NAMALWA (cell line): ENCODE measurements at places on chromosomes 16 and 17.

DNA sequence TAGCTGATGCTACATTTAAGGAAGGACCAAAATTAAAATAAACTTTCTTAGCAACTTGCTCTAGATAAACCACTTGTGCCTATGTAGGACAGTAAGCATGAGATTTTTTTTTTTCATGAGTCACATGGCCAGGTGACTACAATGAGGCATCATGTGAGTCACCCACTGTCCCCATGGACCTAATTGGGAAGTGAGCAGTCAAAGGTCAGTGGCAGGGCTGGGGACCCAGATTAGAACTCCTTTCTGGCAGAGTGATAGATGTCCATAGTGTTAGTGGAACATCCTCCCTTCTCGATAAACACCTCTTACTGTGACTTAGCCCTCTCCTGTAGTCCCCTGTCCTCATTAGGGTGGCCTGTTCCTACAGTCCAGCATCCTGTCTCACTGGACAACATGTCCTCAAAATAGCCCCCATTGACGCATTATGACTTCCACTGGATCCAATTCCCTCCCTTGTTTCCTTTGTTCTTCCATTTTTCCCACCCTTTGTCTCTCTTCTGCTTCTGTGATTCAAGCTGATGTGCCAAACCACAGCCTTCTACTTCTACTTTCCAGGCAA, 12.4 kb downstream of the ITGB3 start:
- DNase-seq: no peak

- DNase-seq: no peak
Observed at GRCh38 chr16:74931445-74931844, 53.5 kb downstream of the WDR59 start.

- DNase-seq: no peak
Observed at GRCh38 chr17:28967221-28968135, 16.2 kb upstream of the PHF12 start.

DNA sequence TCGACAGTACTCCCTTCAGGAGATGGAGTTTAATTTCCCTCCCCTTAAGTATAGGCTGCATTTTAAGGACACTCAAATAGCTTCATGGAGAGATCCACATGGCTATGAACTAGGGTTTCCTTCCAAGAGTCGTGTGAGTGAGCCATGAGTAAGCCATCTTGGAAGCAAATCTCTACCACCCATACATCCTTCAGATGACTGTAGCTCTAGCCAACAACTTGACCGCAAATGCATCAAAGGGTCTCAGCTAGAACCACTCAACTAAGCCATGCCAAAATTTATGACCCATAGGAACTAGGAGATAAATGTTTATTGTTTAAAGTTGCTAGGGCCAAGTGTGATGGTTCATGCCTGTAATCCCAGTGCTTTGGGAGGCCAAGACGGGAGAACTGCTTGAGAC, 43.4 kb downstream of the METTL16 start:
- no peak for DNase-seq

DNA sequence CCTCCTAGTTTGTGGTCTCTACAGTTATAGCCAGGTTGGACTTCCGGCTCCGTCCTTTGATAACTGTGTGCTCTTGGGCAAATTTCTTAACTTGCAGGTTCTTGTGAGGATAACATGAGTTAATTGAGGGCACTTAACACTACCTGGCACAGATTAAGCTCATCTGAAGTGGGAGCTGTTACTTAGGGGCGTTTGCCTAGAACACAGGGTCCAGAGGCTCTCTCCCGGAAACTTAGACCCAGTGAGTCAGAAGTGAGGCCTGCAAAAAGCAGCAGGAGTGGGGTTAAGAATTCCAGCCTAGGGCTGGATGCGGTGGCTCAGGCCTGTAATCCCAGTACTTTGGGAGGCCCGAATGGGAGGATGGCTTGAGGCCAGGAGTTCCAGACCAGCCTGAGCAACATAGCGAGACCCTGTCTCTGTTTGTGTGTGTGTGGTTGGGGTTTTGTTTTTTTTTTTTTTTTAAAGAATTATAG, 1.4 kb downstream of the MVP start:
- no peak for DNase-seq

DNA sequence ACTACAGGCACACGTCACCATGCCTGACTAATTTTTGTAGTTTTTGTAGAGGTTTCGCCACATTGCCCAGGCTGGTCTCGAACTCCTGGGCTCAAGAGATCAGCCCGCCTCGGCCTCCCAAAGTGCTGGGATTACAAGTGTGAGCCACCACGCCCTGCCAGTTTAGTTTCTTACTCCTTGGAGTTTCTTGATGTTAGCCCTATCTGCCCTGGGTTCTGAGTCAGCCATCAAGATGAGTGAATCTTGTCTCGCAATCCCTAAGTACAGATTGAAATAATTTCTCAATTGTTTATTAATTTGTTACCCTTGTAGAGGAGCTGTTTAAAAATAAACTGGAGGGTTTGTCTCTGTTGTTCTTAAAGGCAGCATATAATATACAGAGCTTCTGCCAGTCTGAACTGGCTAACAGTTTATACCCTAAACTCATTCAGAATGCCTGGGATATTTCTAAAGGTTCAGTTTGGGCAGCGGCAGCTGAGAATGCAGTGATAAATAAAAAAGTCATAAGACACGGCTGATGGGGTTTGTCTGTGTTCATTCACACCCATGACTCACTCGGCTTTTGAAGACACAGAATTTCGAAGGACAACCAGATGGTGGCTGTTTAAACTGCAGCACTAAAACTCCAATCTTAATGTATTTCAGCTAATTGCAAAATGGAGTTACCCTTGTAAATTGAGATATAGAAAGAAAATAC, 39.6 kb downstream of the GPRC5B start:
- DNase-seq: no peak

DNA sequence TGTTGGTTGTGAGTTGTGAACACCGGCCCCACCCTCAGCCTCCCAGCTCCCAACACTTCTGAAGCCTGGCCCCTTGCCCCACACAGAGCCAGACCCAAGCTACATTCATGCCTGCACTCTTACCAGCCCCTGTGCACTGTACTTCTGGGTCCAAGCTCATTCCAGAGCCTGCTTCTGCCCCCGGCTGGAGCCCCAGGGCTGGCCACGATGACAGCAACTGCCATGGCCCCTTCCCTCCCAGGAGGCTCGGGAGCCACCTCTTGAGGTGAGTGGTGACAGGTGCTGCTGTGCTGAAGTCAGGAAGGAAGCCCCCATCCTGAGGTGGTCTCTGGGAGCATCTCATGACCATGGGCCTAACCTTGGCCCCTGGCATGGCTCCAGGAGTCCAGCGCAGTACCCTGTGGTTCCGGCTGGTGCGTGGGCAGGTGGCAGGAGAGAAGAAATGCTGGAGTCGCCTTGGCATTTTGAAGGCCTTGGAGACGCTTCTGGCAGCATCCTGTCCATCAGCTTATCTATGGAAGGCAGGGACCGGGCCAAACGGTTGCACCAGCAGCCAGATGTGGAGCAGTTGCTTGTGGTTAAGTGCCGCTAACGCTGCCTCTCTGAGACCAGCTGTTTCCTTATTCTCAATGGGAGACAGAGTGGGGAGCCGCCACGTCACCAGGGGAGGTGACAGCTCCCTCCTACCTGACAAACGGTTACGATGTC, 3.9 kb upstream of the CDT1 start:
- peak; percentile 73 for DNase-seq

GRCh38 chr16:71846431-71846830, 655 bp downstream of the ATXN1L start:
- peak; percentile 26 for DNase-seq

DNA sequence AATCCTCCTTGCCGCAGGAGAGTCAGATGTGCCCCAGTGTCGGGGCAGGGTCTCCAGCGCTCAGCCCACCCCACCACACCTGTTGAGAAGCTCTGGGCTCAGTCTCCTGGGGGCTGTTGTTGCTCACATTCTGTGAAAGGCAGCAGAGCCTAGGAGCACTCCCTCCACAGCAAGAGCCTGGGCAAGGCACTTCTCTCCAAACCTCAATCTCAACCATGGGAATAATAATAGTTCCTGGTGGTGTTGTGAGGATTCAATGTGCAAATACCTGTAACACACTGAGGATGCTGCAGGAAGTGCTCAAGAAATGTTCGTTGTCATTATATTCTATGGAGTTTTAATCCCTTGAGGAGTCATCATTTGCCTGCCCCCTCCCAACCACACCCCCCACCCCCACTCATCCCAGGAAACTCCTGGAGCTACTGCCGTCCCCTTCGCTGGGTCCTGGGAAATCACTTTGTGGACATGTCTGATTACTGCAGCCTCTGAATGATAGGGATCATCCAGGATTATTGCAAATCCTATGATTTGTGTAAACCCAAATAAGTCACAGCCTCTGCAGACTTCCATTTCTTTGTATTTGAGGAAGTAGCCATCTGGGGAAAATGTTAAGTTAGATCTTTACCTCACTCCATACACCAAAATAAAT, 61.5 kb downstream of the CCT6B start:
- DNase-seq: no peak

GRCh38 chr16:78866521-78866920, 734.0 kb downstream of the MAF start:
- no peak for DNase-seq

GRCh38 chr16:85515319-85515745, 97.8 kb upstream of the GSE1 start:
- no peak for DNase-seq

GRCh38 chr17:57114085-57114673, 29.1 kb downstream of the AKAP1 start:
- peak; percentile 71 for DNase-seq

DNA sequence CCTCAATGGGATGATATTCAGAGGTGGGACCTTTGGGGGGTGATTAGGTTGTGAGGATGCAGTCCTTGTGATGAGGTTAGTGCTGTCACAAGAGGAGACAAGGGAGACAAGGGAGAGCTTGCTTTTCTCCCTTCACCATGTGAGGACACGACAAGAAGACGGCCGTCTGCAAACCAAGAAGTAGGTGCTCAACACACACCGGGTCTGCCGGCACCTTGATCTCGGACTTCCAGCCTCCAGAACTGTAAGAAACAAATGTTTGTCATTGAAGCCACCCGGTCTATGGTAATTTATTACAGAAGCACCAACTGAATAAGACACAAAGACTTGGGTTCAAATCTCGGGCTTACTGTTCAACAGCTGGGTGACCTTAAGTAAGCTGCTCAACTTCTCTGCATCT, 64.9 kb downstream of the MPHOSPH6 start:
- DNase-seq: no peak

DNA sequence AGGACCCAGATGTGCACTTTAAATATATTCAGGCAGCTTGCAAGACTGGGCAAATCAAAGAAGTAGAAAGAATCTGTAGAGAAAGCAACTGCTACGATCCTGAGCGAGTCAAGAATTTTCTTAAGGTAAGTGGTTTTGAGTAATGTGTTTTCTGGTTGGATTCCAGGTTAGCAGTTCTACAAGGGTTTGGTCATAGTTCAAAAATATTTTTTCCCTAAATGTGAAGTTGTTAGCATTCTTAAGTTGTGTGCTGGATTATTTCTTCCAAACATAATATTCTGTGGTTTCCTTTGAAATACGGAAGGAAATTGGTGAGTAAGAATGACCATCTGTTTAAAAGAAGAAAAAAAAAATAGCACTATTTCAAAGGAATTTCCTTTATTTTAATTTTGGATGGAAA, 38.4 kb downstream of the PTRH2 start:
- DNase-seq: no peak

DNA sequence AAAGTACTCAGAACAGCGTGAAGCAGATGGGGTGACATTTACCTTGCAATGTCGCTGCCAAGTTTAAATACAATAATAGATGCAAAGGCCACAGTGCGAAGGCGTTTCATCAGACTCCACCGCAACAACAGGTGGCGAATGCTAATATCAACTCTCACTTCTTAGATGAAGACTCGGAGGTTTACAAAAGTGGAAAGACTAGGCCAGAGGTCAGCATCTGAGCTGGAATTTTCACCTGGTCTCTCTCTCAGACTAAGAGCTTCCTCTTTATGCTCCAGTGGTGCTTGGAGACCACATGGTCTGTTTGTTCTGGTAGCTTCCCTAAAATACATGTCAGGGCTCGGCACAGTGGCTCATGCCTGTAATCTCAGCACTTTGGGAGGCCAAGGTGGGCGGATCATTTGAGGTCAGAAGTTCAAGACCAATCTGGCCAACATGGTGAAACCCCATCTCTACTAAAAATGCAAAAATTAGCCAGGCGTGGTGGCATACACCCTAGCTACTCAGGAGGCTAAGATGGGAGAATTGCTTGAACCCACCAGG, 169.1 kb downstream of the XYLT1 start:
- DNase-seq: peak; percentile 97

GRCh38 chr17:7004398-7005253, 7.8 kb upstream of the RNASEK start:
- DNase-seq: peak; percentile 77

DNA sequence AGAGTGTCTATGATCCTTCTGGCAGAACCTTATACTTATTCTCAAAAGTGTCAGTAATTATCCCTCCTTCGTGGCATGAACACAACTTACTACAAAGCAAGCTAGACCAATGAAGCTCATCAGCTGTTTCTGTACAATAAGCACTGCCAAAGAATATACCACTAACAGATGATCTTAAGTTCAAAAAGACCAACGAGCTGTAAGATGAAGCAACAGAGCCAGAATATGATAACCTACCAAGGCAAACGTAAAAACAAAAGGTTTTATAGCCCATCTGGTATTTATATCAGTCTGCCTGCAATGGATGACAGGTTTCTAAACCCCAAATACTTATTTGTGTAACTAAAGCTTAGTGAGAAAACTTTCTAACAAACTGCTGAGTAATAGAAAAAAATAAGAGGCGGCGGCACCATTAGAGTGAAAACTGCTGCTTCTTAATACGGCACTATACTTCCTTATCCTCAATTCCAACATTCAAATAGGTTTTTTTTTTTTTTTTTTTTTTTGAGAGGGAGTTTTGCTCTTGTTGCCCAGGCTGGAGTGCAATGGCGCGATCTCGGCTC, 22.1 kb downstream of the NME2 start:
- DNase-seq: no peak
